Esophagus muscularis mucosa (tissue), 4 donors: ENCODE measurements at places on chromosomes 11 and 22. TPM values are rescaled to one million over a fixed set of nuclear protein-coding genes. Genes with fewer than 3 reads are reported as not detected.

DNA sequence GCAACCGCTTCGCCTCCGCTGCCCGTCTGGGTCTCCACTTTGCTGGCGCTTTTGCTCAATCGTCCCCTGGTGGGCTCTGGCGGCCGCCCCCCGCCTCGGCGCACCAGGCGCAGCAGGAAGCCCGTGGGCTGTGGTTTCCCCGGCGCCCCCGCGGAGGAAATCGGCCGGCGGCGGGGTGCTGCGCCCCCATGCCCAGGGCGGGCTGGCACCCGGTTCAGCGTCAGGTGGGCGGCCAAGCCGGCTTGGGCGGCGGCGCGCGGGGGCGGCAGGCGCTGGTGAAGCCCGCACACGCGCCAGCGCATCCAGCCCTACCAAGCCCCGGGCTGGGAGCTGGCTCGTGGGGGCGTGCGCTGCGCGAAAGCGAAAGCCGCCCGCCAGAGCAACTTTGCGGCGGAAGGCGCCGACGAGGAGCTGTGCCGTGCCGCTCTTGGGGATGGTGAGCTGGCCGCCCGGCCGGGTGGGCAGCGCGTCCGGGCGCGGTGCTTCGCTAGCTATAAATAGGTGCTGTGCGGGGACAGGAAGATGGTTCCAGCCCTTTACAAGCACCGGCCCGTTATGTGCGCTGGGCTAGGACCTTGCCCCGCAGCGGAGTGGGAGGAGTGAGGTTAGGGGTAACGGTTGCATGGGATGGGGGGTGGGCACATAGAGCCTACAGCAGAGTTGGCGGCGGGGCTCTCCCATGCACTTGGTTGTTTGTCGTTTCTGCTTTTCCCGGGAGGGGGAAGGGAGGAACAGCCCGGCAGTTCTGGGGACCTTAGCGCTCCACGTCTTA is 25.0 kb upstream of the SUSD2 start:
- no peaks in the 10 kb centered on the region for H3K36me3 ChIP-seq
- peaks cover 90% of the 10 kb centered on the region for H3K4me1 ChIP-seq
- DNase-seq: no peak

DNA sequence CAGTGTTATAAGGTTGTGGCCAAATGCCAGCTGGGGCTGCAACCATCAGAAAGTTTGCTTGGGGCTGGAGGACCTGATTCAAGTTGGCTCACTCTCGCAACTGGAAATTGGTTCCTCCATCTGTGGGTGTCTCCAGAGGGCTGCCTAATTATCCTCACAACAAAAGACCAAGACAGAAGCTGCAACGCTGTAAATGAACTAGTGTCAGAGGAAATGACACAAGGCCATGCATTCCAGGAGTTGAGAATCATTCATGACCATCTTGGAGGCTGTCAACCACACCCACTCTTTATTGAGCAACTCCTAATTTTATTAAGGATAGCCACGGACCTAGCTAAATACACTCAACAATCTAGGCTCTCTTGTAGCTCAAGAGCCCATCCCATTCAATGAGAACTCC is 1060.8 kb downstream of the OPCML start:
- H3K27me3 ChIP-seq: no peaks in the 10 kb centered on the region
- H3K36me3 ChIP-seq: no peaks in the 10 kb centered on the region
- DNase-seq: peak; percentile 70
- H3K27ac ChIP-seq: no peak overlapping the region

The DRD2 gene
- total RNA-seq: 0.17 TPM

DNA sequence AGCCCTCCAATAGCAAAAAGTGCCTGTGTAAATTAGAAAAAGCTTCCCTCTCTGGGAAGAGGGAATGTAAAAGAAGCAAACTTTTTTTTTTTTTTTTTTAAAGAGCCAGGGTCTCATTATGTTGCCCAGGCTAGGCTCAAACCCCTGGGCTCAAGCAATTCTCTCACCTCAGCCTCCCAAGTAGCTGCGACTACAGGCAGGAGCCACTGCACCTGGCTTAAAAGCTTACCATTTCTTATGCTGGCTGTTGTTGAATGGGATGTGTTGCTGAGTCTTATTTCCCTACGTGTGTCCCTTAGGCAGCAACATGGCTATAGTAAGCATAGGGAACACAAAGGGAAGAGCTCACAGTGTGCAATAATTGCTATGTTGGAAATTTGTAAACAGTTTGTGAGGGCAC is 225.5 kb upstream of the CCDC90B start:
- no peaks in the 10 kb centered on the region for H3K27me3 ChIP-seq
- H3K4me3 ChIP-seq: no peak overlapping the region
- no peaks in the 10 kb centered on the region for H3K4me1 ChIP-seq
- H3K27ac ChIP-seq: no peak overlapping the region

The CCDC15 gene
- total RNA-seq: 0.42 TPM

DNA sequence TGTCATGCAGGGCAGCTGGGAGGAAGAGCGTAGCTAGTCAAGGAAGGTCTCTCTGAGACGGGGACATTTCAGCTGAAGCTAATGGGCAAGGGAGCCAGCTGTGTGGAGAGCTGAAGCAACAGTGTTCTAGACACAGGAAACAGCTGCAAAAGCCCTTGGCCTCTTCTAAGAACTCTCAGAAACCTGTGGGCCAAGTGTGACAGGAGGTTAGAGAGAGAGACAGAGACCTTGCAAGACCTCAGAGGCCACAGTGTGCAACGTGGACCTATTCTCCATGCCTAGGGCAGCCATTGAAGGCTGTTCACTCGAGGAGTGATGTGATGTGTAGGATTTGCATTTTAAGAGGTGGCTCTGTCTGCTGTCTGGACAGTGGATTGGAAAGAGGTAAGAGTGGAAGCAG is 48.7 kb upstream of the TNRC6B start:
- H3K4me1 ChIP-seq: peaks cover 3% of the 10 kb centered on the region
- H3K36me3 ChIP-seq: peaks cover 4% of the 10 kb centered on the region
- no peak overlapping the region for H3K27ac ChIP-seq
- no peaks in the 10 kb centered on the region for H3K27me3 ChIP-seq
- H3K4me3 ChIP-seq: no peak overlapping the region

The OR10A6 gene
- total RNA-seq: not detected

- H3K4me3 ChIP-seq: no peak overlapping the region
- no peaks in the 10 kb centered on the region for H3K27me3 ChIP-seq
- no peaks in the 10 kb centered on the region for H3K4me1 ChIP-seq
- no peak overlapping the region for H3K27ac ChIP-seq
- no peaks in the 10 kb centered on the region for H3K36me3 ChIP-seq
- DNase-seq: no peak
These were observed 27.2 kb upstream of the MS4A8 start for GRCh38 chr11:60672255-60672654.

DNA sequence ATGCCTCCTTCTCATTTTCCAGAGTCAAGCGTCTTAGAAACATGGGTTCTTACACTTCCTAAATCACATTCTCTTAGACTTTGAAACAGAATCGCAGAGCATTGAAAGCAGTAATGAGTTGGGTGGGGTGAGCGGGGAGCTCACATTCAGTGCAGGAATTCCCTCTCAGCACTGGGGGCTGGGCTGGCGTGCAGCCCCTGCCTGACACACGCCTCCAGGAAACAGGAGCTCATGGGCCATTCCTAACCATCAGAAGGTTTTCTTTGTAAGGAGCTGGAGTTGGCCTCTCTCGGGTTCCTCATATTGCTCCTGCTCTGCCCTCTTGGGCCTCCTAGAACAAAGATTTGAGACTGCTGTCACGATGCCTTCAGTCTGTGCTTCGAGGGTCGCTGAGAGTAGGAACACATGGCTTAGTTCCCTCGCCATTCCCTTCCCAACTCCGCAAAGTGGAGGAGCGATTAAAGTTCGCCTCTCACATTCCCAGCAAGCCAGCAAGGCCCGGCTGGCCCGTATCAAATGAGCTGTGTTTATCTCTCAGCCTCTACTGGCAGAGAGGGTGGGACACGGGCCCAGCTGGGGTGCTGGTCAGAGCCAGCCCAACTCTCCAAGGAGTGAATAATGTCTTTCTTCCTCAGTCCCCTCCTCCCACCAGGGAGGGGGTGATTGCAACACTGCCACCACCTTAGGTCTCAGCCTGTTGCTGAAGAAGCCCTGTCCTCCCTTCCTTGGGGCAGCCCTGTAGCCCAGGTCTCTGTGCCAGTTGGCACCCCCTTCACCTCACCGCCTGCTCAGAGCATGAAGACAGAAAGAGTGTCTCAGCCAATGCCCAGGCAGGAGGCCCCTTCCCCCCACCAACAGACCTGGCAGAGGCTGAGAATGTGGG is 10.4 kb downstream of the CHRDL2 start:
- no peak overlapping the region for H3K4me3 ChIP-seq
- H3K4me1 ChIP-seq: peaks cover 63% of the 10 kb centered on the region
- H3K27ac ChIP-seq: peak overlapping the region; percentile 77
- no peaks in the 10 kb centered on the region for H3K27me3 ChIP-seq
- DNase-seq: peak; percentile 96

- H3K27me3 ChIP-seq: no peaks in the 10 kb centered on the region
- no peaks in the 10 kb centered on the region for H3K36me3 ChIP-seq
- H3K4me3 ChIP-seq: no peak overlapping the region
- H3K27ac ChIP-seq: no peak overlapping the region
These were observed 110.5 kb upstream of the THY1 start for GRCh38 chr11:119533462-119533861.

- no peak for DNase-seq
- no peaks in the 10 kb centered on the region for H3K36me3 ChIP-seq
- peaks cover 66% of the 10 kb centered on the region for H3K4me1 ChIP-seq
These were observed 101.1 kb downstream of the MICAL3 start for GRCh38 chr22:17922925-17923903.

- no peaks in the 10 kb centered on the region for H3K4me1 ChIP-seq
- no peak overlapping the region for H3K27ac ChIP-seq
- peak; percentile 66 for DNase-seq
- no peaks in the 10 kb centered on the region for H3K27me3 ChIP-seq
These were observed 74.3 kb downstream of the MYEOV start for GRCh38 chr11:69368119-69368880.

The SYT7 gene
- total RNA-seq: 1.3 TPM

The FEN1 gene
- total RNA-seq: 7.6 TPM

- DNase-seq: no peak
- peaks cover 2% of the 10 kb centered on the region for H3K27me3 ChIP-seq
- H3K4me3 ChIP-seq: no peak overlapping the region
- H3K36me3 ChIP-seq: no peaks in the 10 kb centered on the region
These were observed 9.1 kb upstream of the FLI1 start for GRCh38 chr11:128684549-128685401.

- no peak overlapping the region for H3K27ac ChIP-seq
- H3K27me3 ChIP-seq: no peaks in the 10 kb centered on the region
- no peak for DNase-seq
- peaks cover 4% of the 10 kb centered on the region for H3K36me3 ChIP-seq
These were observed 18.8 kb downstream of the P2RY2 start for GRCh38 chr11:73236854-73237253.

GRCh38 chr11:15955595-15955994 is 400.8 kb downstream of the SOX6 start:
- peak; percentile 62 for DNase-seq
- H3K4me1 ChIP-seq: no peaks in the 10 kb centered on the region
- no peaks in the 10 kb centered on the region for H3K36me3 ChIP-seq
- H3K27me3 ChIP-seq: no peaks in the 10 kb centered on the region
- no peak overlapping the region for H3K27ac ChIP-seq

The LGALS12 gene
- total RNA-seq: not detected

DNA sequence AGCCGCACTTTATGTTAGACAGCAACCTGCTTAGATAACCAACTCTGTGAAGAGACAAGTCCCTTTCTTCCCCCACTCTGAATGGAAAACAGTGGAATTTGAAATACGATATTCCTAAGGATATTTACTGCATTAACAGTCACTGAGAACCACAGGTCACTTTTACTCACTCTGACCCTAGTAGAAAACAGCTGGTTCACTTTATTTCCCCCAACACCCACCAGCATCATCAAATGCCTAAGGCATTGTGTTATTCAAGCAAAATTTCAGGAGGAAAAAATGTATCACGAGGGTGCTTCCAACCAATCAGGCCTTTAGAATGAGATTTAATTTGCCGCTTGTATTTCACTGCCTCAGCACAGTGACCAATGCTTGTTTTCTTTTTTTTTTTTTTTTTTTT is 1134.1 kb upstream of the CCDC90B start:
- no peaks in the 10 kb centered on the region for H3K4me1 ChIP-seq
- H3K27me3 ChIP-seq: no peaks in the 10 kb centered on the region
- H3K4me3 ChIP-seq: no peak overlapping the region
- no peak for DNase-seq
- no peaks in the 10 kb centered on the region for H3K36me3 ChIP-seq

The CRACR2B gene
- total RNA-seq: 7.4 TPM

GRCh38 chr11:86120807-86121206 is 51.9 kb upstream of the PICALM start:
- H3K27me3 ChIP-seq: no peaks in the 10 kb centered on the region
- H3K36me3 ChIP-seq: no peaks in the 10 kb centered on the region
- H3K4me3 ChIP-seq: no peak overlapping the region
- H3K27ac ChIP-seq: no peak overlapping the region
- H3K4me1 ChIP-seq: peaks cover 39% of the 10 kb centered on the region
